ENCODE measurements at places on chromosomes 3 and 15.

GRCh38 chr3:124078953-124079911, 87.3 kb upstream of the ROPN1 start:
- DNase-seq = no peak

DNA sequence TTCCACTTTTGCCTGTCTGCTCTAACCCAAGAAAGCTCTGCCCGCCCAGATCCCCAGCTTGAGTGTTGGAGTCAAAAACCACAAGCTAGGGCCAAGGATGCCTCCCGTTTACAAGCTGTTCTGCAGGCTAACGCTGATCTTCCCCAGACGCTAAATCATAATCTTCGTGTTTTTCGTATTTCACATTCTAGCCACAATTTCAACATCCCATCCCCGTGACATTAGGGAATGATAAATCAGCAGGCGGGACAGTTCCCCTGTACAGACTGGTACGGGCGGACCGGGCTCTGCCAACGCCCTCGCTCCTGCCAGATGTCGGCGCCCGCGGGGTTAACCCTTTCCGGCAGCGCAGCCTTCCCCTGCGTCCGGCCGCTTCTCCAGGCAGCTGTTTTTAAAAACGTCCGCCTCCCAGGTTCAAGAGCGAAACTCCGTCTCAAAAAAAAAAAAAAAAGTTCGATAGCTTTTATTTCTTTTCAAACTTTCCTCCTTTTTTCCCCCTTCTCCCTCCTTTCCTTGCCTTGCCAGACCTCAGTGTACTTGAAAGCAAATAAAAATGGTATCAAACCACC, 81.0 kb upstream of the BNC1 start:
- DNase-seq = no peak

- no peak for DNase-seq
Observed at GRCh38 chr3:128629936-128630335, 20.7 kb downstream of the RPN1 start.

- DNase-seq = no peak
Observed at GRCh38 chr15:41633609-41634008, 26.6 kb upstream of the MGA start.

GRCh38 chr3:170301405-170301804, 56.1 kb upstream of the SKIL start:
- no peak for DNase-seq

- no peak for DNase-seq
Observed at GRCh38 chr3:50470658-50471057, 32.8 kb downstream of the CACNA2D2 start.

DNA sequence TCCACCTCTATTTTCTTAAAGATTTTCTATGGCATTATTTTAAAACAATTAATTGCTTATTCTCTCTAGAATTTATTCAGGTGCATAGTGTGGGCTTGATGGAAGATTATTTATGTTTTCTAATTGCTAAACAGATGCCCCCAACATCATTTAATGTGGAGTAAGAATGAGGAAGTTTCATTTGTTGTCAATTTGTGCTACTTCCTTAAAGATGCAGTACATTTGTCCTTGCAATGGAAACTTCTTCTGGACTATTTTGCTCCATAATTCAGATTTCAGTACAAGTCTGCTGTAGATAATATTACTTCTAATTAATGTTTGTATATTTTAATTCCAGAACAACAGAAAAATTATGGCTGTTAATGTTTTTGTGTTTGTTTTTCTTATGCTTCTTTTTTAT, 104.8 kb downstream of the TGFBR2 start:
- DNase-seq = no peak

DNA sequence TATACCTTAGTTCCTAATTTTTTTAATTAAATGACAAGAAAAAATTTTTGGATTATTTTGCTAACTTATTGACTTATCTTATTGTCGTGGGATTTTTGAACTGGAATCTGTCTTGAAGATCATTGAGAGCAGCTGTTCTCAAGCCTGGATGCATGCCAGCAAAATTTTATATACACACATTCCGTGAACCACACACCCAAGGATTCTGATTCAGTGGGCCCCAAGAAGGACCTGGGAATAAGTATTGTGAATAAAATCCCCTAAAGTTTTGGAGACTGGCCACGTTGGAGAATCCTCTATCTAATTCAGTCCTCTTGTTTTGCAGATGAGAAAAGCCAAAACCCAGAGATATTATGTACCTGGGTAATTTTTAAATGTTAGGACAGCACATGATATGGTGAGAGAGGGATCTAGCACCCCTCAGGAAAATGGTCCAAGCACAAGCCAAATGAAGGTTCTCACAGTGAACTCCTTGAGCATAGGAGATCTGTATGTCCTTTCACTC, 55.2 kb downstream of the UNC13C start:
- DNase-seq = no peak

GRCh38 chr3:197615430-197615829, 59.7 kb upstream of the BDH1 start:
- DNase-seq = peak; percentile 26

- DNase-seq = no peak
Observed at GRCh38 chr3:160953686-160954085, 151.5 kb downstream of the B3GALNT1 start.

DNA sequence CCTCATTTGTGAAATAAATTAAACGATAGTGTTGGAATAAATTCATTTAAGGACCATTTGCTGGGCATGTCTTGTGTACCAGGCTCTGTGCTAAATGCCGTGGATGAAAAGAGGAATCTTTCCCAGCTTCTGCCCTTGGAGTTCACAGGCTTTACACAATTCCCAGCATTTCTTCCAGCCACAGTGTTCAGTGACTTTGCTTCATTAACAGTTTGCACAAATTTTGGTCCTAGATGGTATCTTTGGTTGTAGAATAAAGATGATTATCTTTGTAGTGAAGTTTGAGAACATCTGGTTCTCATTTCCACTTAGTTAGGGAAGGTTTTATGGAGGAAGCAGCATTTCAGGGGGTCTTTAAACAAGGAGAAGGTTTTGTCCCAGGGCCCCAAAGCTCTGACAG, 100.1 kb downstream of the LRTM1 start:
- DNase-seq = no peak

GRCh38 chr3:174863488-174863887, 4.4 kb downstream of the NAALADL2 start:
- DNase-seq = no peak

DNA sequence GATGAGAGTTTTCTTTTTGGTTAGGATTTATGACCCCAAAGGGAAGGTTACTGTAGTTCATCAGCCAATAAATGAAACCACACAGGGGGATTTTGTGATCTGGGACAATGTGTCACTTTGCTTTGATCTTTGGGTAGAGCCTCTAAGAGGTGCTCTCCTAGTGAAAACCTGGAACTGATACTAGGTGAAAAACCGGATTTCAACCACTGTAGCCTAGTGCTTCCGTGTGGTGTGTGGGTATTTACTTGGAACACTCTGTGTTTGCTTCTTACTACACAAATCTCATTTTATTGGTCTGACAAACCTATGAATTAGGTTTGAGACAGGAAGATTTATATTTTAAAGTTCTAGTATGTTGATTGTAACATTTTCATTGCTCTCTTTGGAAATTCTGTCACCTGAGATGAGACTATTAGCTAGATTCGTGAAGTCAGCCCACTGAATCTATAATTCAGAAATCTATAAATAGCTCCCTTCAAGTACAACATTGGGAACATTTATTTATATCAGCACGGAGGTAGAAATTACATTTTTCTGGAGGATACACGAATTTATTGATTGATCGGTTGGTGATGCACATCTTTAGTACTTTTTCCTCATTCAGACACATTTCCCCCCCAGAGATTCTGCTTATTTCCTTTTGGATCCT, 119.8 kb downstream of the AKAP13 start:
- DNase-seq = no peak

DNA sequence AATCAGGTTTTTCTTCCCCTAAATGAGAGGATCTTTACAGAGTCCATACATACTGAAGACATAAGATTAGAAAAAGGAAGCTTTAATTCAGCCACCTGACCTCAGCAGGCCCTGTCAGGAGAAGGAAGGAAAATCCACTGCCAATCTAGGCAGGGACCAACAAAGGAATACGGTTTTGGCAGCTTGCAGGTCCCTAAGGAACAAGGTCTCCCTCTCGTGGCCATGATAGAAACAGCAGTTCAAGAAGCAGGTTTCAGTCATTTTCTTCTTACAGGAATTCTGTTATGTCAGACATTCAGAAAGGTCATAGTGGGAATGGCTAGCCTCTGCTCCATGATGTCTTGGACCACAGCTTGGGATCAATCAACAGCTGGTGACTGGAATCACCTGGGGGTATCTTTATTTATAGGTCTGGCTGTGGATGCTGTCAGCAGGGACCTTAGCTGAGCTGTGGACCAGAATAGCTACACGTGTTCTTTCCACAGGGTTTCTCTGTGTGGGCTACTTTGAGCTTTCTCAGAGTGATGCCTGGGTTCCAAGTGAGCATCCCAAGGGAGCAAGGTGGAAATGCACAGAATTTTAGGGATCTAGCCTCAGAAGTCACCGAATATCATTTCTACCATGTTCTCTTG, 9.4 kb upstream of the CMSS1 start:
- peak; percentile 38 for DNase-seq

- no peak for DNase-seq
Observed at GRCh38 chr3:150905339-150905738, at the start of gene MINDY4B. MINDY4B (minus strand) TSS chr3:150905439; CDS start chr3:150905439, 0 bp downstream.

- no peak for DNase-seq
Observed at GRCh38 chr15:60479361-60480110, 594 bp upstream of the ICE2 start.

DNA sequence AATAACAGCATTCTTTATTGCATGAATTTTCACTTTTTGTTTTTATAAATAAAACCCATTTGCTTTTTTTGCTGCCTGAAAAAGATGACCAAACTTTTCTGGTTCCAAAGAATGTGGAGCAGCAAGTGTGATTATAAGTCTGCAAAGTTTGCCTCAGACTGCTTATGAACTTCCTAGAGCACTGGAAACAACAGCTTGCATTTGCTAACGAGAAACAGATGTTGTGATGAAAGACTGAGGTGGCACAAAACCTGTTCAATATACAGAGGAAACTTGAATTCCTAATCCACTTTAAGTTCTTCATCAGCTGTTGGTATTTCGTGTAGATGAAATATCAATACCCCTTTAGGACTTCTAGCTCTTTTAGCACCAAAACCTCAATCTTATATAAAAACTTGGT, 9.3 kb downstream of the ZPLD1 start:
- no peak for DNase-seq

GRCh38 chr3:170809007-170809974, 60.7 kb downstream of the RPL22L1 start:
- DNase-seq = no peak

GRCh38 chr3:25468866-25469319, 40.8 kb downstream of the RARB start:
- no peak for DNase-seq

GRCh38 chr15:91782221-91782620, 71.3 kb upstream of the SLCO3A1 start:
- DNase-seq = no peak

- DNase-seq = no peak
Observed at GRCh38 chr15:59998950-59999611, 5.0 kb upstream of the FOXB1 start.

GRCh38 chr3:101262393-101263240, 57.8 kb downstream of the IMPG2 start:
- no peak for DNase-seq

DNA sequence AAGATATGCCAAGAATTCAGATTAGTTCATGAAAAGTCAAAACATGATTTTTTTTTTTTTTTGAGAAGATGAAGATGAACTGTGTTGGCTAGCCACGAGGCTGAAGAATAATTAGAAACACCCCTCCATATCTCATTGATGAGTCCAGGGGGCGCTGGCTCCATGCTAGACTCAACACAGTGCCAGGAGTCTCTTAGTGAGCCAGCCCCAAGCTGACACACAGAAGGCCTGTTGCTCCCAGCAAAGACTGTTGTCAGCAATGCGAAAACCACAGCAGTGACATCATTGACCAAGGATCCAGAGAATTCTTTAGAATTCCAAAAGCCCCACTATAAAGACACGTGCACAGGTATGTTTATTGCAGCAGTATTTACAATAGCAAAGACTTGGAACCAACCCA, 185.2 kb downstream of the ANXA2 start:
- no peak for DNase-seq

DNA sequence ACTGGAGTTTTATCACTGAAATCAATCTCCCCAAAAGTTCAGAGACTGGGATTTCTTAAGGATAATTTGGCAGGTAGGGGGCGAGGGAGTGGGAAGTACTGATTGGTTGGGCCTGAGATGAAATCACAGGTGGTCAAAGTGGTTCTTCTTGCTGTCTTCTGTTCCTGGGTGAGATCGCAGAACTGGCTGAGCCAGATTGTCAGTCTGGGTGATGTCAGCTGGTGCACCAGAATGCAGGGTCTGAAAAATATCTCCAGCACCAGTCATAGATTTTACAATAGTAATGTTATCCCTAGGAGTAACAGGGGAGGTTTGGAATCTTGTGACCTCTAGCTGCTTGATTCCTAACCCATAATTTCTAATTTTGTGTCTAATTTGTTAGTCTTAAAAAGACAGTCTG, 86.7 kb upstream of the SLC25A36 start:
- DNase-seq = no peak

DNA sequence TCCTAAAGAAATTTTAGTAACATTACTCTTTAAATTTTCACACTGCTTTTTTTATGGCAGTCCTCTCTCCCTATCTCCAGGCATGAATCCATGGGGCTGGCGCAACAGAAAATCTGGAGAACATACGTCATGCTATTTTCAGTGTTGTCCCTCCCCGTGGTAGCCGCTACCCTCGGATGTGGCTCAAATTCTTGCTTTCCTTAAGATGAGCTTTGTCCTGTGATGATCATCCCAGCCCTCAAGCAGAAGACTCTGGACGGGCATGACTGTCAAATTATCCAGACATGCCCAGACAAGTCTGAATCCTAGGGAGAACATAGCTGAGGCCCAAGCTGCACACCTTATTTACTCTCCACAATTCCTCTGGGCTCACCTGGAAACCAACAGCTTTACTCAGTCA, 49.1 kb downstream of the FMN1 start:
- DNase-seq = no peak

DNA sequence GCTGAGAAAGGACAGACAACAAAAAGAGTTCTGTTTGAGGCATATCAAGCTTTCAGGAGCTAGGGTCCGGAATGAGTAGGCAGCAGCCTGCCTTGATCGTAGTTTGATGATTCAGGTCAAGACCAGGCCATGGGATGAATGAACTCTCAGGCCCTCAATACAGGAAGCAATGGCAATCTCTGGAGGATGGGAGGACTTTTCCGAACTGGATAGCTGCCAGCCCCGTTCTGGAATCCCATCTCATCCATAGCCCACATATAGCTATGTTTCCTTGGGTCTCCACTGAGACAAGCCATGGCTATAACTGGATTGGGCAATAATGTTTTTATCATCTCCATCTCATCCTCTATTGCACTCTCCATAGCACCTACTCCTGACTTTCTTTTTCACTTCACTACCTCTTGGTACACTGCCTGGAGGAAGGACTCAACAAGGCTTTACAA, 12.8 kb downstream of the AHSG start:
- DNase-seq = no peak

Measured in naive thymus-derived CD8-positive, alpha-beta T cell (primary cell).